Left renal cortex interstitium (tissue), 4 donors: ENCODE measurements at places on chromosomes 5 and 9. TPM values are rescaled to one million over a fixed set of nuclear protein-coding genes. Genes with fewer than 3 reads are reported as not detected.

ARL14EPL gene
- not detected for polyA plus RNA-seq

FKBP15 gene
- polyA plus RNA-seq: 33.6 TPM

CER1 gene
- 2.3 TPM for polyA plus RNA-seq

SPINK1 gene
- 26.3 TPM for polyA plus RNA-seq

ABLIM3 gene
- 0.94 TPM for polyA plus RNA-seq

CPLANE1 gene
- polyA plus RNA-seq: 23.8 TPM

- no peak for DNase-seq
Observed at GRCh38 chr9:120902569-120903535, 23.7 kb downstream of the TRAF1 start.

GRCh38 chr5:80919678-80920196, 40.4 kb upstream of the RASGRF2 start:
- no peak for DNase-seq

DNA sequence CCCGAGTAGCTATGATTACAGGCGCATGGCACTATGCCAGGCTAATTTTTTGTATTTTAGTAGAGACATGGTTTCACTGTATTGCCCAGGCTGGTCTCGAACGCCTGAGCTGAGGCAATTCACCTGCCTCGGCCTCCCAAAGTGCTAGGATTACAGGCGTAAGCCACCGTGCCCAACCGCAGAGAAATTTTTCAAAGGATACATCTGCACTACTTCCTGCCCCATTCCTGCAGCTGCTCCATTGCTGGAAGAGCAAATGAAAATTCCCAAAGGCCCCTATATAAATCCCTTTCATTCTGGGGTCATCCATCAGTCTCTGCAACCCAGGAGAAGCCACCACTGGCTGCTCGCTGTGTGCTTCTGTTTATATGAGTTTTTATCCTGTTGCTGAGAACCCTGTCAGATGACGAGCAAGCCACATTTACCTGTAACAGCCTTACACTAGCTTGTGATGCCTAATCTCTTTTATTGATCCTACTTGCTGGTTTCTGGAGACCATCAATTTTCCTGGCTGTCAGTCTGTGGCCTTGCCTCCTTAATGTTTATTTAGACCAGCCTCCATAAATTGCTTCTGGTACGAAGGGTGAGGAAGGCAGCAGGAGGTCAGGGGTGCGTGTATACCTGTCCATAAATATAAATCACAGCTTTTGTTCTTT, 925.3 kb downstream of the TLE4 start:
- no peak for DNase-seq

DNA sequence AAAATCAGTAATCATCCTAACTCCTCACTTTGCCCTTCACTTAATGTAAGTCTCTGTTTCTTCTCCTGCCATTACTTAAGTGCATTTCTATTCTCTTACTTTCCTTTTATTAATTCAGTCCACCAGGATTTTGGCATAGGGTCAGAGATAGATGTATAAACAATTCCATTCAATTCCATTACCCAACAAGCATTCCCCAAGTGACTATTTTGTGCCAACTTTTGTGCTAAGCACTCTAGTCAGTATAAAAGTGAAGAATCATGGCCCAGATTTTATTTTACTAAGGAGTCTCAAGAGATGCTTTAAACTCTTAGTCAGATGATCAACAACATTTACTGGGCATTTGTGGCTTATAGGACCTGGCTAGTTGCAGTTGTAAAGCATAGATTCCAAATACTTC, 159.3 kb downstream of the DMAC1 start:
- DNase-seq: no peak

DNA sequence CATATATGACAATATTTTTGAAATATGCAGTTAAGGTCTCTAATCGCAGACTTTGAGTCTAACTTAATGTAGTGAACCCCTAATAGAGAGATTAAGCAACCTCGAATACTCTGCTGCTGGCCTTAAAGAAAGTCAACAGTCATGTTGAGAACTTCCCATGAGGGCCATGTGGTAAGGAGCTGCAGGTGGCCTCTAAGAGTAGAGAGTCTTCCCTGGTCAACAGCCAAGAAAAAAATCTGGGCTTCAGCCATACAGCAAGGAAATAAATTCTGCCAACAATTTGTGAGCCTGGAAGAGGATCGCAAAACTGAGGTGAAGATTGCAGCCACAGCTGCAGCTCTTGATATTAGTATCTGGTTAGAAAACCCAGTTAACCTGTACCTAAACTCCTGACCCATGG, 935.2 kb upstream of the TYRP1 start:
- no peak for DNase-seq

DNA sequence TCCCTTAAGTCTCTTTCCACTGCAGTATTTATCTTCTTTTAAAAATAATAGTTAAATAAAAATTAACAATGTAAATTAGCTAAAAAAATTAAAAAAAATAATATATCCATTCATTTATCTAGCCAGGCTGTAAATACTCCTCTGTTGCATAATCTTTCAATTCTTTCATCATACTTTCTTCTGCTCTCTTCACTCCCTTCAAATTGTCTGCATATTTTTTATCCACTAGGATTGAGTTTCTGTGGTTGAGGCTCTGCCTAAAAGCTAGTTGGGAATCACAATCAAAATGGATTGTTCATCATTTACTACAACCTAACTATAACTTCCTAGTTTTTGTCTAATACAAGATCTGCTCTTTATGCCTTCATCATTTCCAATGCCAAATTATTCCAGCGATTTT, 182.2 kb downstream of the PDE4D start:
- no peak for DNase-seq

- no peak for DNase-seq
Observed at GRCh38 chr9:120397453-120397852, 182.5 kb downstream of the CDK5RAP2 start.

GRCh38 chr9:81564632-81565031, 124.7 kb downstream of the TLE1 start:
- DNase-seq: no peak

- no peak for DNase-seq
Observed at GRCh38 chr9:79581794-79582193, 10.0 kb downstream of the TLE4 start.

DNA sequence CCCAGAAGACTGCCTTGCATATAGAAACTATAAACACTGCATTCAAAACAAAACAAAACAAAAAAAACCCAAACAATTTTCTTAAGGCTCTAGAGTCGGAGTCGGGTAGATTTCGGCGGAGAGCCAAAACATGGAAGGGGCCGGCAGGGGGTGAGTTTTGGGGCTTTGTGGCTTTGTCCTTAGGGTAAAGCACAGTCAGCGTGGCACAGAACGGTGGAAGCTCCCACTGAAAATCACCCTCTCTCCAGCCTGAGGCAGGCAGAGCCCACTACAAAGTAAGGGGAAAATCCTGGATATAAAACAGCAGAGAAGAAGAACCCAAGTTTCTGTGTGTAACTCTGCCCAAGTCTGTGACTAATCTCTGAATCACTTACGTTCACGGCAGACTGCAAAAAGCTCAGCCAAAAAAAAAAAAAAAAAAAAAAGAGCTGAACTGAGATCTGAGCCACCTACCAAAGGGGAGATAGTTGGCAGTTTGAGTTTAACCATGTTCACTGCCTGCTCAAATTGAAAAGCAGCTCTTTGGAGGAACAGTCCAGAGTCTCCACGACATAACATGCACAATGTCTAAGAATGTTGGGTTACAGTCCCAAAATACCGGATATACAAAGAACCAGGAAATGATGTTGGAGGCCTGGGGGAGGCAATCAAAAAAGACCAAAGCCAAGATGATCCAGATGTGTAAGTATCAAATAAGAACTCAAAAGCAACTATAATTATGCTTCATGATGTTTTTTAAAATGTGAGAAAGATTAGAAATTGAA, 26.6 kb upstream of the OR2K2 start:
- no peak for DNase-seq

- DNase-seq: no peak
Observed at GRCh38 chr9:127563579-127563978, 48.5 kb upstream of the STXBP1 start.

DNA sequence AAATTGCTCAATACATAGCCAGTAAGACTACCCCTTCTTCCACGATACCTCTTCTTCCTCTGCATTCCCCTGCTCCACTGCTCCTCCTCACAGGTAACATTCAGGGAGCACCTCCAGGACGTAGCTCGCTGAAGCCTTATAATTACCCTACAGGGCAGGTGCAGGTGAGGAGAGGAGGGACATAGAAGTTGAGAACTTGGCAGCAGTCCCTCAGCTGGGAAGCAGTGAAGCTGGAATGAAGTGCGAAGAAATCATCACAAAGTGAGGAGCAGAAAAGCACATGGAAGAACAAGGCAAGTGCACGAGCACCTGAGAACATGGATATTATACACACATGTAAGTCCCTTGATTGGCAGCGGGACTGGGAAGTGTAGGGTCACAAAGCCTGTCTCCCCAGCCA, 118.2 kb downstream of the HSD17B3 start:
- no peak for DNase-seq

GRCh38 chr9:18549772-18550171, 75.8 kb downstream of the ADAMTSL1 start:
- no peak for DNase-seq

DNA sequence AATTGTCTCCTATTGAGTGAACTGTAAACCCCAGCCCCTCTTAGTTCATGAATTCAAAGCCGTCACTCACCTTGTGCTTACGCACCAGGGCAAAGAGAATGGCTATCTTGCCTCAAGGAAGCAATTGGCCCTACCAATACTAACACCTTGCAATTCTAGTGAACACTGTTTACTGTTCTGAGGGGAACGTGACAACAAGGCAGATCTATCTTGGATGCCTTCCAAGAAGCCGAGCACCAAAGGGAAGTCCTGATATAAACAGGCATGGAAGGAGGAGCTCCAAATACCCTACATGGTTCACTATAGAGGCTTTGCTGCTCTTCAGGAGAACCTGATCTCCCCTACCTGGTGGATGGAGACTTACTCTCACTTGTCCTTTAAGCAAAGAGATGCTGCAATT, 1.7 kb upstream of the PLPPR1 start:
- no peak for DNase-seq

DNA sequence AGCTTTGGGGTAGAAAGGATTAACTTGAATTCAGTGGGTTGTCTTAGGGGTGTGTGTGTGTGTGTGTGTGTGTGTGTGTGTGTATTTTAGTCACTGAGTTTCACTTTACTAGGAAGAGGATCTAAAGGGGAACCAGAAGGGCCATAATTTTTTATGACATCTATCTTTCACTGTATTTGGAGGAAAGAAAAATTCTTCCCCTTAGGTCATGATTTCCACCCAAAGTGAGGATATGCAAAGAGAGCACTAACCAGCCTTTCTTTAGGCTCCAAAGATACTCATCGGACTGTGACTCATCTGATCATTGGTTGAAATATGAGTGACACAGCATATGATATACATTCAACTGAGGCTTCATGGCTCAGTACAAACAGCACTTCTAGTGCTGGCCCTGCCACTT, 75.2 kb upstream of the RASGRF2 start:
- no peak for DNase-seq

DNA sequence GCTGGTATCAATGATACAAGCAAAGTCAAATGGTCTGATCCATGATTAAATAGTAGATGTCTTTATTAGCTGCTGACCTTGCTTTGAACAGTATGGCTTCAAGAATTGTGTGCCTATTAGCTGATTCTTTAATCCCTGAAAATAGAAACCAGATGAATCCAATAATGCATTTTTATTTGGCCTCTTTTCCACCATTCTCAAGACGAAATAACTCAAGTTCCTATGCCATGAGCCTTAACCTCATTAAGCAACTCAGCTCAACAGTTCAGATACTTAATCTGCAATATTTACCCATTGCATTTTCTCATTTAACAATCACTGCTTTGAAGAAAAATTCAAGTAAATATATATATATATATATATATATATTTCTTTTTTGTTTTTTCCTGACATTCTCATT, 588.6 kb upstream of the MEF2C start:
- no peak for DNase-seq

DNA sequence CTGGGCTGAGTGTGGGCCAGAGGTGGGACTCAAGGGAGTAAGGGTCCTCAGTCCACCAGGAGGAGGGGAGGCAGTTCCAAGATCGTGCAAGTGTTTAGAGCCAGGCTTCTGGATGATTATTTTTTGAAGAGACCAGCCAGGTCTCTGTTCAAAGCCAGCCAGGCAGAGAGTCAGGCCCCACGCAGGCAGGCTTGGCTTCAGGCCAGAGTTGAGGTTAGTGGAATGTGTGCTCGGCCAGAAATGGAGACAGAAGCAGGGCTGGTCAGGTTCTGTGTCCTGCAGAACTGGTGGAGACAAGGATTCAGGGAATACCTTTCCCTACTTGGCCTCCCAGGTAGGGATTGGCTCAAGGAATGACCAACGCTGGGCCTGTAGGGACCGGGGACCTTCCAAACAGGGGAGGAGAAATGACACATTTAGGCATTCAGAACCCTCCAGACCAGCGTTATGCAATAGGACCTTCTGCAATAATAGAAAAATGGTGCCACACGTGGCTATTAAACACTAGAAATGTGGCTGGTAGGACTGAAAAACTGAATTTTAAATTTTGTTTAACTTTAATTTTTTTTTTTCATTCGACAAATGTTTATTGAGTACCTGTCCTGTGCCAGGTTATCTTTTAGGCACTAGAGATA, 106.2 kb downstream of the CMYA5 start:
- no peak for DNase-seq

- DNase-seq: no peak
Observed at GRCh38 chr9:136558373-136558772, 12.5 kb upstream of the NOTCH1 start.

GRCh38 chr9:120688758-120689157, 25.5 kb downstream of the MEGF9 start:
- DNase-seq: no peak

- no peak for DNase-seq
Observed at GRCh38 chr5:36402512-36402906, 100.8 kb upstream of the RANBP3L start.

GRCh38 chr9:96020792-96021550, 145.5 kb downstream of the ERCC6L2 start:
- no peak for DNase-seq

GRCh38 chr5:107363768-107364167, 307.0 kb downstream of the EFNA5 start:
- DNase-seq: no peak

DNA sequence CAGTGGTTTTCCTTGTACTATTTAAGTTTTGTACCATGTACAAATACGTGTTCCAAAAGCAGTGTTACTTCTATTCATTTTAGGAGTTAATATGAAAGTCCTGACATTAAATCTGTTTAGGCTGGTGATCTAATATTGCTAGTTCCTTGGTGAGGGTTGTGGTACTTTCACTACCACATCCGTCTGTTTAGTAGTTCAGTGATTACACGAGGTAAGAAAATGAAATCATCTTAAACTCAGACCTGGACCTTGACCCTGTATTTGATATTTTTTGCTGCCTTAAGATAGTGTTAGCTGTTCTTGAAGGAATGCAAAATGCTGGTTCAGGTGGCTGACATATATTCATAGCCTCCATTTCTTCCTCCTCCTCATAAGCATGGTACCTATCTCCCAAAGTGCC, 50.3 kb downstream of the MTAP start:
- no peak for DNase-seq

DNA sequence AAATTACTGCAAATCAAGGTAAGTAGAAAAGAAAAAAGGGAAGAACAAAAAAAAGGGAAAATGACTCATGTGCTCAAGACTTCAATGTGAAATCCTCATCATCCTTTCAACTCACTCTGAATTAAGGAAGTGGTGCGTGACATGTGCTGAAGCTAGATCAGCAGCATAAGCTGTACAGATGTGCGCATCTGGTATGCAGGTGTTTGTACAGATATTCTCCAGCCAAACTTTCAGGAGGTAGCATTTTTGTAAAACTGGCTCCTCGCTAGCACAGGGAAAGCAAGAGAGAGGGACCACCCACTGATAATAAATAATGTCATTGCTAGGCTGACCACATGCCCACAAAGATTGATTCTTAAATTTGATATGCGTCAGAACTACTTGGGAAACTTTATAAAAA, 253.9 kb upstream of the RGMB start:
- DNase-seq: no peak
